ENCODE measurements at places on chromosomes 4 and X.

GRCh38 chr4:21991050-21991449 lies 42.5 kb upstream of the KCNIP4 start:
- no peak for DNase-seq

GRCh38 chrX:140661643-140662042 lies 47.9 kb upstream of the LINC00632 start:
- DNase-seq = no peak

- DNase-seq = no peak
Measured at GRCh38 chrX:96563646-96564045, 121.0 kb upstream of the DIAPH2 start.

DNA sequence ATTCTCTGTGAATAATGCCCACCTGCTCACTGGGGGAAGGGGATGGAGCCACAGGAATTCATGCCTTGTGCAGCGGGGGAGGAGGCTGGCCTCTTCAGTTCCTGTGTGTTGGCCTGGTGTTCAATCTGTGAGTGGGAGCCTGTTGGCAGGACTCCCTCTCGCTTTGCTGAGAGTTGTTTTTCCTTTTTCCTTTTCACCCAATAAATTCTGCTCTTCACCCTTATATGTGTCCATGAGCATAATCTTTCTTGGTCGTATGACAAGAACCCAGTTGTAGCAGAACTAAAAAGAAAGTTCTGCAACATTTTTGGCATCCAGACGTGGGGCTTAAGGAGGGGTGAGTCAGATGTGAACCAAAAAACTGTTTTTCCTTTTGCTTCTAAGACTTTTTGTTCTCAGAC lies 235.2 kb upstream of the HDX start:
- no peak for DNase-seq

DNA sequence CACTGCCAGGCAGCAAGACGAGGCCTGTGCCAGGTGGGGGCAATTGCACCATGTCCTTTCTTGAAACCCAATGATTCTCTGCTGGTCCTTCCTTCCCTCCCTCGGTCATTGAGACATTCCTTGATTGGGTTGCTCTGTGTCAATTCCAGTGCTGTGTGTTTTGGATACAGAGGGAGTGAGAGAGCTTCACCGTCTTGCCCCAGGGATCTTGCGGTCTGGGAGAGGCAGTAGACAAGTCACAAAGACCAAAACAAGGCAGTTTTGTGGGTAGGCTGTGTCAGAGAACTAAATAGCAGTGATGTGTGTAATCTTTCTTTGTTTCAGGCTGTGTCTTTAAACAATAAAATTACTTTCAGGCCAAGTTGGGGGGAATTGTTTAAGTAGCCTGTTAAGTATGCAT lies 38.8 kb upstream of the TADA2B start:
- DNase-seq = no peak

DNA sequence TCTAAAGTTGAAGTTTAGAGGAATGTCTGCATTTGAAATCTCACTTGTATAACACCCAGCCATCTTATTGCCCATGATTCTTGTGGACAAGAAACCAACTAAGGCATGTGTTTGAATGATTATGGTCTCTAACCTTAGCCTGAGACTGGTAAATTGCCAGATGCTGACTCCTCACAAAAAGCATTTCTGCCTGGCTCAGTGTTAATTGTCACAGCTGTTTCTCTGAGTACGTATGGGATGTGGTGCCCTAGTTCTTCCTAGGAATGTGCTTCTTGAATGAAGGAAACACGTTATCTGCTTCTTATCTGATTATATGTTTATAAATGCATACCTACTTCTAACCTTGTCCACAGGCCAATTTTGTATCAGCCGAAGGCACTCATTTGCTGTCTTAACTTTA lies 63.1 kb upstream of the NDP start:
- DNase-seq = no peak

DNA sequence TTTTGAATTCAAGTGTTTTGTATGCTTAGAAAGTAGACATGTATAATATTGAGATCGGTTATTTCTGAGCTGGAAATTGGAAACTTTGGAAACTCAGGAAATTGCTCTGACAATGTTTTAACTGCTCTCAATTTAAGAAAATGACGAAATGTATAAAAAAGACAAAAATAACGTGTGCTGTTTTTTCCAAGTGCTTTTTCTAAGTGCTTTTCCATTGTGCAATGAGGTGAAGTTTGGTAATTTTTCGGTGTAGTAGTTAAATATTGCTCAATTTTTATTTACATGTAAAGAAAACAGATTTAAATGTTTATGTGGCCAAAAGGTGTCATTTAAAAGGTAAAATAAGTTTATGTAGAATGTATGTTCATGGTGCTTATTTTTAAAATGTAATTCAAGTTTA lies 39.4 kb upstream of the RHOH start:
- DNase-seq = no peak

- no peak for DNase-seq
Measured at GRCh38 chr4:124132161-124132560, 580.4 kb downstream of the ANKRD50 start.

Data from right cardiac atrium (tissue), 5 donors.